ENCODE measurements at places on chromosomes 6 and 20.
A peak's percentile ranks its signal among the peaks of the same experiment; 100 is the strongest.

GRCh38 chr20:54140927-54141566 lies 32.7 kb downstream of the CYP24A1 start:
- DNase-seq: no peak

GRCh38 chr6:105492706-105493673 lies 90.1 kb upstream of the PREP start:
- no peak for DNase-seq

- DNase-seq: no peak
Measured at GRCh38 chr6:7232351-7232750, 80.6 kb downstream of the SSR1 start.

GRCh38 chr6:44624936-44625573 lies 237.5 kb downstream of the CDC5L start:
- DNase-seq: no peak

DNA sequence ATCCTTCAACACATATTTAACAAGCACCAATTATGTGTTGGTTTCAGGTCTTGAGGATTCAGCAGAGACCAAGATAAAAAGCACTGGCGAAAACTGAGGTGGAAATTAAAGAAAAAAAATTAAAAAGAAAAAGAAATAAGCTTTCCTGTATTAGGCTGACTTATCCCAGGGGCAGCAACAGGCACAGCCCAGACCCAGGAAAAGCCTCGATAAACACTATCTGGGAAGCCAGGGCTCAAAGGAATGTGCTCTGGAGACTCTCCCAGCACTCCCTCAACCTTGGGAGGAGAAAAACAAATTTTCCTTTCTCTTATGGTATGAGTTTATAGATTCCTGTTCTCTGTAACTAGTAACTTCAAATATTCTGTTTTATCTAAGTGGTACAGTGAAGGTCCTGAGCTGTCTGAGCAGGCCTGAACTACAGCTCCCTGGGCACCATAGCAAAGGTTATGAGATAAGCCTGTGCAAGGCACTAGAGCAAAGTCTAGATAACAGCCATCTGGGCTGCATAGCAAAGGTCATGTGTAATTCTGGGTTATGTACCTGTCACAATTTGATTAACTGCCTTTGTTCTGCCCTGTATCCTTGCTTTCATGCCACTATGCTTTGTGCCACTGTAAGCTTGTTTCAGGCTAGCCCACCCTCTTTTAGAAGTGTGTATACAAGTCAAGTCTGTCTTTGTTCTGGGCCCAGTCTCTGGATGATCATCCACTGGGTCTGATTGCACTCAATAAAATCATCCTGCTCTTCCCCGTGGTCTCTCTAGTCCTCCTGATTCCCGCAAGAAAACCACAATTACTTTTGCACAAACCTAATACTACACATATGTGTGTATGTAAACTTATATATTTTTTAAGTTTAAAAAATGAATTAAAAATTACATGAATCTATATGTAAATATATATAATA lies 54.0 kb downstream of the IL22RA2 start:
- no peak for DNase-seq

GRCh38 chr20:2101057-2101864 lies at the start of gene STK35:
Gene STK35, plus strand, starts transcription at chr20:2101827. Its CDS starts 55 bp downstream, at chr20:2101882.
- peak; percentile 73 for DNase-seq

DNA sequence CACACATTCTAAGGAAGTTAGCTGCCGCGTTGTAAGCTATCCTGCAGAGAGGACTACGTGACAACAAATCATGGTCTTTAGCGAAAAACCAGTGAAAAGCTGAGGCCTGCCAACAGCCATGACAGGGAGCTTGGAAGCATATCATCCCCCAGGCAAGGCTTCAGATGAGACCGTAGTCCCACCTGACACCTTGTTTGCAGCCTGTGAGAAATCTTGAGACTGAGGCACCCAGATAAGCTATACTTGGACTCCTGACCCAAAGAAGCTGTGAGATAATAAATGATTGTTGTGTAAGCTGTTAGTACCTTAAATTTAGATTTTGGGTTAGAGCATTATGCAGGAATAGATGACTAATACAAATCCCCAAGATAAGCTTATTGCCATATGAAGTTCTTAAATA lies 45.4 kb upstream of the SENP6 start:
- no peak for DNase-seq

- no peak for DNase-seq
Measured at GRCh38 chr6:44538807-44539201, 151.3 kb downstream of the CDC5L start.

GRCh38 chr20:63117151-63117550 lies 98.8 kb downstream of the YTHDF1 start:
- DNase-seq: no peak

DNA sequence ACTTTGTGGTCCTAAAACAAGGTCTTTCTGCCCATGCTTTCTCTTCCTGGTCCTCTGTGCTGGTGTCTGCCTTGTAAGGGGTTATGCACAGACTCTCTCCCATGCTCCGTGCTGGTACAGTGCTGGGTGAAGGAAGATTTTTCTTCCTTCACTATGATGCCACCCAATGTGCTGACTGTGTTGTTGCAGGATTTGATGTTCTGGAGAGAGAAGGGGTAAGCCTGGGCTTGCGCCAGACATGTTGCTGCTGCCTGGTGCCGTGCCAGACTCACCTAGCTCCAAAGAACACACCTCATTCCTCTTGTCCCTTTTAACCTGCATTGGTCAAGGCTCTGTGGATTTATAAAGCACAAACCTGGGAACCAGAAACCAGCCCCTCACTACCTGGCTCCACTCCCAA lies 28.4 kb upstream of the ARMH2 start:
- DNase-seq: no peak

DNA sequence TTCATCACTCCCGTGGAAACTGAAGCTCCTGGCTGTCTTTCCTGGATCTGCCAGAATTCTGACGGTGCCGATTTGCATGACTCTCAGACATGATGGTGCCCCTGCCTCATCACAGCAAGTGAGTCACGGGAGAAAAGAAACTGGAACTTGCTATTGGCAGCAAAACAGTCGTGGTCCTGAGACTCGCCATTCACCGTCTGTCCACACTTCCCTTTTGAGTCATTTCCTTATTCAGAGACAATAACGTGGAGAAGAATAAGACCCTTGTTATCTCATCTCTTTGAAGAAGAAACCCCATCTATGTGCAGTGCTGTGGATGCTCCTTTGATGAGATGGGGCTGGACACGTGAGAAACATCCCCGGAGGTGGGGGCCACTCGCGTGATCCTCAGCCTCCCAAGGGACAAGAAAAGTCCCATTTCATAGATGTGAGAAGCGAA lies 4.2 kb downstream of the GPR31 start:
- no peak for DNase-seq
